Amniotic epithelial cell (primary cell): ENCODE measurements at places on chromosomes 3 and 15.

DNA sequence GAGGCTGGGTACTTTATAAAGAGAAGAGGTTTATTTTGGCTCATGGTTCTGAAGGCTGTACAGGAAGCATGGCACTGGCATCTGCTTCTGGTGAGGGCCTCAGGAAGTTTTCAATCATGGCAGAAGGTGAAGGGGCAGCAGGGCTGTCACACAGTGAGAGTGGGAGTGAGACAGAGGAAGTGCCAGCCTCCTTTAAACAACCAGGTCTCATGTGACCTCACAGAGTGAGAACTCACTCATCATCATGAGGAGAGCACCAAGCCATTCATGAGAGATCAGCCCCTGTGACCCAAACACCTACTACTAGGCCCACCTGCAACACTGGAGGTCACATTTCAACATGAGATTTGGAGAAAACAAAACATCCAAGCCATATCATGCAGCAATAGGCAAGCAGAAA is 9.3 kb upstream of the RFTN1 start:
- no peak for DNase-seq

GRCh38 chr3:98763076-98763475 is at the start of gene ST3GAL6:
Gene ST3GAL6, plus strand, starts transcription at chr3:98763340. Its CDS starts 5,101 bp downstream, at chr3:98768441.
- peak; percentile 90 for DNase-seq

GRCh38 chr15:59436774-59437141 is 1.2 kb upstream of the FAM81A start:
- DNase-seq = peak; percentile 41

DNA sequence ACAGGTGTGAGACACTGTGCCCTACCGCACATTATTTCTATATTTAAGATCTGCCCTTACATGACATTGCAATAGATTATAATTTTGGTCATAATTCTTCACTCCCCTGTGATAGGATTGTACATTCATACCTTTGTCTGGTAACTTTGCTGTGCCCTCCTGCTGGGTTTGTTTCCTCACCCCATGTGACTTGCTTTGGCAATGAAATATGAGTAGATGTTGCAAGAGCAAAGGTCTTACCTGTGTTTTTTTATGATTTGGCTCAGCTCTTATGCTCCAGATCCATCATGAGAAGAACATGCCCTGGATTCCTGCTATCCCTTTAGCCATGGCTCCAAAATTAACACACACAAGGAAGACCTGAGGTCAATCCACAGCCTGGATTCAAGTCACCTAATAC is 137.7 kb upstream of the EOMES start:
- no peak for DNase-seq

DNA sequence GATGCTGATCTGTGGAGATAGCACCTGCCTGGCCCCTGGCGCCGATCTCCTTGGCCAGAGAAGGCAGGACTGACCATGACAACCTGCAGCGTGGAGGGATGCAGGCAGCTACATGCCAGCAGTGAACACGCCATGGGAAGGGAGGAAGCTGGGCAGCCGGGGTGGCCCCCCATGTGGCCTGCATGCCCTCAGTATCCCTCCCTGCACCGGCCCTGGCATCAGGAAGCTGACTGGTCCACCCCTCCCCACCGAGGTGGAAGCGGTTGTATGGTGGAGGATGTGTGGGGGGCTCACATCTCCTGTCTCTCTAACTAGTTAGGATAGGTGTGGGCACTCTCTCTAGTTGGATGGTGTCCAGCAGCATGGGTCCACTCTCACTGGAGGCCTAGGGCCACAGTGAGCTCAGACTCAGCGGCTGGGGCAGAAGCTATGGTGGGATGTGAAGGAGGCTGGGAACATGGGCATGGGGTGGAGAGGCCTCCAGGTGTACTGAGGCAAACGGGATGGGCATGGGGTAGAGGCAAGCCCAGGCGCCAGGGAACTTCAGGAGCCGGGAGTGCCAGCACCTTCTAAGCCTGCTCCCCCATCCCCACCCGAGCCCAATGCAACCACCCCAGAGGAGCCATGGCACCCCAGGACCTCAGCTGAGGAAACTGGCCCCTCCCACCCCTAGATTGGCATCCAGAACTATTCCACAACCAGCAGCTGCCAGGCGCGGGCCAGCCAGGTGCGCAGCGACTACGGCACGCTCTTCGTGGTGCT is 1.8 kb upstream of the ABTB1 start:
- DNase-seq = no peak

DNA sequence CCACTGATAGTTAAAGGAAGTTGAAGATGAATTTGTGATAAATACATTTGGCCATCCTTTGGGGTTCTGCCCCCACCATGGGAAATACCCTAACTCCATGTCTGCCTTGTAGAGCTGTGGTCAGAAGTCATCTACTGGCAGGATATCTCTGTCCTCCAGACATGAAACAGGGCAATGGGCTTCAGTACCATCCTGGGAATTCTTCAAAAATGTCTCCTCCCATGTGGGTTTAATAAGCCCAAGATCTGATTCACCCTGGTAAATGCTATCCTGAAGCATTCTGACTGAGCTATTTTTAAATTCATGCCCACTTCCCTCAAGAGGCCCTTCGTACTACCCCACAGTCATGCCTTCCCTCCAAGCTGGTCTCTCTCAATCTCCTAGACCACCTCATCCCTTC is 113.7 kb upstream of the SLC25A36 start:
- no peak for DNase-seq

- DNase-seq = peak; percentile 55
These were observed 114.4 kb downstream of the ATG7 start for GRCh38 chr3:11386465-11387113.

GRCh38 chr15:25786040-25786439 is 77.1 kb downstream of the ATP10A start:
- no peak for DNase-seq

GRCh38 chr15:42937143-42937542 is 16.6 kb upstream of the TTBK2 start:
- DNase-seq = no peak

DNA sequence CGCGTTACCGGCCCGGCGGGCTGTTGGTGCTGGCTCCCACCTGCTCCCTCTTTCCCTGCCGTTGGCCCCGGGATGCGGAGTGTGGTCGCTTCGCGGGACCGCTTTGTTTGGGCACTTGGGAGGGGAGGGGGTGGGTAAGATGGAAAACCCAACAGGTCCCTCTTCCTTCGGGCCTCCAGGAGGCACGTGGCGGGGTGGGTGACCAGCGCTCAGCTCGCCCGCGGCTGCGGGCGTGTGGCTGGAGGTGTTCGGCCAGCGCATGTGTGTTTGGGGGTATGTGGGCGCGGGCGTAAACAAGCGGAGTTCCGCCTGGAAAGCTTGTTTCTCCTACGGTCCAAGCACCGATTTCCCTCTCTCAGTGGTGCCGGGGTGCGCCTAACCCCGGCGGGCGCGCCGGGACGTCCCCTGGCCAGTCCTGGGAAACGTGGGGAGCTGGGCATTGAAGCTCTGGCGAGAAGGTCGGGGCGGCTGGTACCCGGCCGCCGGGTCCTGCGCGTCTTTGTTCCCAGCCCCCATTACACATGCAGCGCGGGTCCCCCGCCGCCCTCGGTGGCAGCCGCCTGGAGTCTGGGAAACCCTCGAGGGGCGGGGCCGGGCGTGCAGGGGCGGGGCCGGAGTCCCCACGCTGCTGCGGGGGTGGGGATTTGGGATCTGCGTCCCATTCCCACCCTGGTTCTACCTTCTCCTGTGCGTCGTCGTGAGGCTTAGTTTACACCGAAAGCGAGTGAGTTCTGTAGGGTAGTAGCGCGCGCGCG is 1.4 kb downstream of the ACVR2B start:
- DNase-seq = peak; percentile 32

GRCh38 chr15:81155375-81156218 is 21.5 kb downstream of the CFAP161 start:
- DNase-seq = peak; percentile 88

DNA sequence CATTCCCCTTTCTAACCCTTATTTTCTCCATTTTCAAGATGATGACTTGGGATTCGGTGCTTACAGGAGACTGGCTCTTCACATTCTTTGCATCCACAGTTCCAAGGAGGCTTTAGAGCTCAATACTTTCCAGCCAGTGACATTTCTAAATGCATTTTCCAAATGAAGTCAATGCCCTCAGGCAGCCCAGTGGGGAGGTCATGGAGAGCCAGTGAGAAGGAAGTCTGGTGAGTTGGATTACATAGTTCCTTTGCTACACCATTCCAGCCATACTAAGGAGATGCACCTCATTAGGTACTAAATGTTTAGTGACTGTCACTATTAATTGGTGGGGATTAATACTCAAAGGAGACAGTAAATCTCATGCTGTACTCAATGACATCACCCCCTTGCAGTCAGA is 248.1 kb downstream of the LRRN1 start:
- no peak for DNase-seq

DNA sequence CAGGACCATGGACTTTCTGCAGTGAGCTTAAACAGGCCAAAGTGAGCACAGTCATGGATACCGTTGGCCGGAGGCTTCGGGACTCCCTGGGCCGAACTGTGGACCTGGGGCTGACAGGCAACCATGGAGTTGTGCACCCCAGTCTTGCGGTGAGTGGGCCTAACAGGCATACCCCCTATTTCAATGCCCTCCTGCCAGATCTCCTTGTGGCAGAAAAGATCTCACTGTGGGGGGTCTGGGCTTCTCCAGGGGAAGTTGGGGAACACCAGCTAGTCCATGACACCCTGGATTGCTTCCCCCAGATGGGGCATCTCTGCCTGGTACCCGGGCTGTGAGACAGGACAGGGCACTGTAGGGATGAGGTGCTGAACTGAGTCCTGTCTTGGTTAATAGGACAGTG is 29.5 kb downstream of the ACAD9 start:
- DNase-seq = no peak

GRCh38 chr3:126682009-126682408 is 22.0 kb upstream of the CHCHD6 start:
- no peak for DNase-seq

DNA sequence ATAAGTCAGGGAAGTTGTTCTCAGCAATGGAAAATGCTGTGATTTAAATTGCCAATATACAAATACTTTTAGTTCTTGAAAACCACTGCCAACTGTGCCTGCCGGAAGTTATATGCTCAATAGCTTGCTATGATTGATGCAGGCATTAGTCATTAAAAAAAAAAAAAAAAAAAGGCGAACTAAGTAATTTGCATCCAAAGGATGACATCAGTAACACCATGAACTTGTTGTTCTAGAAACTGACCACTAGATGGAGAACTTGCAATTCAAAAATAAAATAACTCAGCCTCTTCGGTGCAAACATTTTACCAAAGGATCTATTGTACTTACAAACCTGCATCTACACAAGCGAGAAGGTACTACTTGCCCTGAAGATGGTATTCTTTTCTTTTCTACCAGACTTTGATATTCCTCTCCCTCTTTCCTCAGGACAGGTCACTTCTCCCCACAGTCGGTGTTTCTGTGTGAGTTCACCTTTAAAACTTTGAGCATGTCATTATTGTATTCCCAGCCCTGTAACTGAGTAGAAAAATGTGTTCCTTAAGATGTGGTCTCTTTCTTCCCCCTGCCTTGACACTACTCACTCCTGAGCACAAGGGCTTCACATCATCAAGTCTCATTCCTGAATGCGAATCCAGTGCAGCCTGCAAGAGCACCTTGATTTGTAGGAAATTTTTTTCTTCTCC is 115.0 kb upstream of the VEPH1 start:
- peak; percentile 73 for DNase-seq

DNA sequence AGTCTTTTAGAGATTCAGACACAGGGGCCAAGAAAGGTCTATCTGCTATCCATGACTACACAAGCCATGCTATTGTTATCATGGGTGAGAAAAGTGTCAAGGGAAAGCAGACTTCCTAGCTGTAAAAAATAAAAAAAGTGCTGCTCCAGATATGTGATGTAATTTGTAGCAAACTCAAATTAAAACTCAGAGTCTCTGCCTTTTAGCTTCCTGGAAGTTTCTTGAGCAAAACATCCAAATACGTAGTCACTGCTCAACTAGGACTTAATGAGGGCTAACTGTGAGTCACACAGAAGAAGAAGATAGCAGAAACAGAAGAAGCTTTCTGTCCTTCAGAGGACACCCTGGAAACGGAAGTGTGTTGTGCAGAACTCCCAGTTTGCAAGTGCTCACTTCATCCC is 393.4 kb upstream of the NR2F2 start:
- peak; percentile 54 for DNase-seq

- peak; percentile 73 for DNase-seq
These were observed 11.8 kb upstream of the CSTA start for GRCh38 chr3:122313281-122313680.

DNA sequence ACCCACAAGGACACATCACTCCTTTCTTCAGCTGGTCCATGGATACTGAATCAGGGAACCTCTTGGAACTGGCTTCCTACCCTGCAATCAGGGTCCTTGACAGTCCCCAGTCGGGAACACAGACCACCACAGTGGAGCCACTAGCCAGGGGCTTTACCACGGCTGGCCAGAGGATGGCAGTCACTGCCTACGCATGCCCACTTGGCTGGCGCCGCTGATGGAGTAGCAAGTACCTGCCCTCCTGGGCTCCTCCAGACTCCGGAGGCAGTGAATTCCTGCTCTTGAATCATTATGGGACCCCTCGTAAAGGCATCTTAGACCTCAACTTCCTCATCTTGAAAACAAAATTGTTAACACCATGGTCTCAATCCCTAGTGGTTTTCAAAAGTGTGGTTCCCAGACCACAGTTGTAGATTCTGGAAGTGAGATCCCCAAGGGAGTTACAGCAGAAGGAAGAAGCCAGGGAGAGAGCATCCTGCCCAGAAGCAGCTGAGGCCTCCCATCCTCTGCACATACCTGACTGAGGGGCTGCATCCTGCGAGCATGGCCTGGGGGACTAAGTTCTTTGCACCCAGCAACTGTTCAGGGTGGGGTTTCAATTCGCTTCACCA is 9.1 kb upstream of the SKIC8 start:
- DNase-seq = peak; percentile 52

DNA sequence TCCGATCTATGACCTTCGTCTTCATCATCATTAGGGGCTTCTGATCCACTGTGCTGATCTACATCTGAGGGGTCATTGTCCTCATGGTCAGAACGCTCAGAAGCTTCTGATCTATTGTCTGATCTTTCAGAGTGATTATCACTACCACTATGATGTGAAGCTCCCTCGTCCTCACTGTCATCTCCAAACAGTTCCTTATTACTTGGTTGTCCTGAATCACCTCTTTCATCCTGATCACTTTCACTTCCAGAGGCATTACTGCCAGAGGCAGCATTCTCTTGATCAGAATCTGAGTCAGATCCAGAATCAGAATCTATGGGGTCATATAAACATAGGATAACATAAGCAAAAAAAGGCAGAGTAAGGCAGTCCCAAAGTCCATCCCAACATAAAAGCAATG is 5.4 kb downstream of the LEO1 start:
- no peak for DNase-seq

DNA sequence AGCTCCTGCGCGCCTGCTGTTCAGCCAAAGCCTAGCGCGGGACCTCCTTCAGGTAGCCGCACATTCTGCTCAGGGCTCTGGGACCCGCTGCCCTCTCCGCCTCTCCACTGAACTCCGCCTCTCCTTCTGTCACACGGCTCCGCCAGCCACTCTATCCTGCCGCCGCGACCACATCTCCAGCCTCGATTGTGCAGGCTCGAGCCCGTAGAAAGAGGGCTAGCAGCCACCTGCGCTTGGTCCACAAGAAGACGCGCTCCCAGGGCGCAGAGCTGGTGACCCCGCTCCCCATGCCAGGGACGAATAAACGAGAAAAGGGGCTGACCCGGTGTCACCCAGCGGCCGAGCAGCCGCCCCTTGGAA is 1.1 kb upstream of the VIPR1 start:
- no peak for DNase-seq

GRCh38 chr3:44584646-44585501 is at the start of gene ZNF660:
Gene ZNF660, plus strand, starts transcription at chr3:44584964. Its CDS starts 9,230 bp downstream, at chr3:44594194.
- DNase-seq = peak; percentile 77
